ENCODE measurements at places on chromosomes 4 and X. TPM values are rescaled to one million over a fixed set of nuclear protein-coding genes. Genes with fewer than 3 reads are reported as not detected.

- DNase-seq, result no peak
These were observed 478.0 kb upstream of the CPEB2 start for GRCh38 chr4:14524276-14524675.

GRCh38 chrX:123675154-123675553 is 57.7 kb downstream of the THOC2 start:
- no peak for DNase-seq

GRCh38 chr4:150061086-150061776 is 17.0 kb upstream of the DCLK2 start:
- no peak for DNase-seq

Gene FGF13
- total RNA-seq, result 0.75 TPM

- no peak for DNase-seq
These were observed 111.1 kb upstream of the ACSL4 start for GRCh38 chrX:109843963-109844751.
